Fibroblast of mammary gland (primary cell): ENCODE measurements at places on chromosomes 1 and 21.
A peak's percentile ranks its signal among the peaks of the same experiment; 100 is the strongest.

DNA sequence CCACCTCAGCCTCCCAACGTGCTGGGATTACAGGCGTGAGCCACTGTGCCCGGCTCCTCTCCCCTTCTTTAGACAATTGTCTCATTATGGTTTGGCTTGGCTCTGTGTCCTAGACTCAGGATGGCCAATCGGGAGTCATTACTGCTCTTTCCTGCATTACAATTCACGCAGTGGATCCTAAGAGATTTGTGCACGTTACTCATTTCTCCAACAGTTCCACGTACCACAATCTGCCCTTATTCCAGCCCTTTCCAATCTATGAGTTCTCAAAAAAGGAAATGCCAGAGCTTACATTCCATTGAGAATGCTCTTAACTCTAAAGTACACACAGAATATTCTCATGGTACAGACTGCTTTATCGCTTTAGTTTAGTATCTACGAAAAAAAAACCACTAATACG lies 357.0 kb downstream of the GPATCH2 start:
- DNase-seq: no peak

DNA sequence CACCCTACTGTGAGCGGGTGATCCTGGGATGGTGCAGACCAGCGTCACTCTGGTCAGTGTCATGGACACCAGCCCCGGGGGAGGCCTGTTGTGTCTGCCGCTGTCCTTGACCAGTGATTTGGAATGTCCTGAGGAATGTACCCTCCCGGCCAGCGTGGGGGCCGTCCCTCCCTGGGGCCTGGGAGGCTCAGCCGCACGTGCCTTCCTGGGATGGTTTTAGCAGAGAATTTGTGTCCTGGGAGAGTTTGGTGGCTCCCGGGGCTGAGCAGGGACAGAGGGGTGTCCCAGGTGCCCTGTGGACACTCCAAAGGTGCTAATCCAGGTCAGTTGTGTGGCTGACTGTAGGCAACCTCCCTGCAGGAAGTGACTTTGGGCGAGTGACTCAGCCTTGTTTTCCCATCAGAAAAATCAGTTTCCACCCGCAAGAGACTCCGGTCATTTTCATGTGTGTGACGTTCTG lies 6.2 kb downstream of the ARHGEF16 start:
- no peak for DNase-seq

GRCh38 chr1:54575605-54576290 lies 27.7 kb downstream of the ACOT11 start:
- no peak for DNase-seq

DNA sequence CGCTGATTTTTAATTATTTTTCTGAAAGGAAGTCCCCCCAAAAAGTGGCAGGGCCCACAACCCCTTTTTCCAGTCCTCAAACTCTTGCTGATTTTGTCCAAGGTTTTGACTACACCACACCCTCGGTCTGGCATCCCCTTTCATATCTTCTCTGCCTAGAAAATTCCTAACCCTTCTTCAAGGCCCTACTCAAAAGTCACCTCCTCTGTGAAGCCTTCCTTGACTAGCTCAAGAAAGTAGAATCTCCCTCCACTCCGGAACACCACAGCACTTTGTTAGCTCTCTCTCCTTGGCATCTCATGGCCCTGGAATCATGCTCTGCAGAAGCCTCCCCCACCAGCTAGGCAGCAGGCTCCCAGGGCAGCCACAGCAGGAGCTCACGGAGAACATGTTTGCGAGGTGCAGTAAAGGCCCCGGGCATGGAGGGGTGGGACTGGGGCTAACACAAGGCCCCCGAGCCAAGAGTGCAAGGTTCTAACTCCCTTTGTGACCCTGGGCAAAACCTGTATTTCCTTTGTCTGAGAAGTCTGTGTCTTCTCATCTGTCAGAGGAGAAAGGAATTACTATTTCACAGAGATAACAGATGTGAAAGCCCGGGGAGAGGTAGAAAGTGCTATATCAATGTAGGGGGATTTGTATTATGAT lies 17.7 kb upstream of the S100A7 start:
- DNase-seq: no peak

- DNase-seq: peak; percentile 85
These were observed 23.2 kb downstream of the KANK4 start for GRCh38 chr1:62295921-62296491.

DNA sequence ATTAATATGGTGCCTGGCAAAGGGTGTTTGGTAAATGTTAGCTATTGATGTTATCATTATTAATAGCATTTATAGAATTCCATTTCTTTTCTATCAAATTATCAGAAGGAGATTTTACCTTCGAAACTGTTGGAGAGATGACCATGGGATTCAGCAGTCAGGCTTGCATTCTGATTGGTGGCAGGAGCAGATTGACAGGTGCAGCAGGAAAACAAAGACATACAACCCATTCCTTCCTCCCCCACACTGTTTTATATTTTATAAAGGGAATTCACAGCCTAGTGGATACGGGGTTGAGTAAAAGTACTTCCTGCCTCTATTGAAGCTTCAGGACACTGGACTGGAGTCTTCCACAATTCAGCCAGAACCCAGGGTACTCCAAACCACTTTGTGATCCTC lies 55.1 kb upstream of the SYT14 start:
- no peak for DNase-seq

GRCh38 chr1:116983678-116984077 lies 17.9 kb upstream of the CD101 start:
- DNase-seq: no peak

DNA sequence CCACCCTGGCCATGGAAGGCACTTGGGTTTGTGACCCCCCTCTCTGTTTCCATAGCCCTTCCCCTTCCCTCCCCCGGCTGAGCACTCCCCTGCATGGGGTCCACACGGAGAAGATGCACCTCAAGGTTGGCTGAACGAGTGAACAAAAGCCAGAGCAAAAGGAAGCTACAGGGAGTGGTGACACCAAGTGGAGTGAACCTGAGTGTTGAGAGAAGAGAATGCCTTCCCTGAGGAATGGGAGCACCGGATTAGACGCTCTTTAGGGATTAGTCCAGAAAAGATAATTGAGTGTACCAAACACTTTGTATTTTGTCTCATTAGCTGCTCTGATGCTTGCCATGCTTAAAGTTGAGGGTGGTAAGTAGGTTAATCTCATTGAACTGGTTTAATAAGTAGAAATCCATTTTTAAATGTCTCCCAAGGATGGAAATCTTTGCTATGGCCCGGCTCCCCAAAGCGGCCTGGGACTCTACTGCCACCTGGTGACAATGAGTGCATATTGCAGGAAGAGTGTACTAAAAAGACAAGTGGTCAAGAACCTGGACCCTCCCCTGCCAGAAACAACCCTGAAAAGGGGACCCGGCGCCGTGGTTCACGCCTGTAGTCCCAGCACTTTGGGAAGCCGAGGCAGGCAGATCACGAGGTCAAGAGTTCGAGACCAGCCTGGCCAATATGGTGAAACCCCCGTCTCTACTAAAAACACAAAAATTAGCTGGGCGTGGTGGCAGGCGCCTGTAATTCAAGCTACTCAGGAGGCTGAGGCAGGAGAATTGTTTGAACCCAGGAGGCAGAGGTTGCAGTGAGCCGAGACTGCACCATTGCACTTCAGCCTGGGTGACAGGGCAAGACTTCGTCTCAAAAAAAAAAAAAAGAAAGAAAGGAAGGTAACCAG lies 150.6 kb upstream of the ZC3H12A start:
- DNase-seq: peak; percentile 33

GRCh38 chr1:67001682-67002425 lies 52.1 kb downstream of the SLC35D1 start:
- DNase-seq: no peak

DNA sequence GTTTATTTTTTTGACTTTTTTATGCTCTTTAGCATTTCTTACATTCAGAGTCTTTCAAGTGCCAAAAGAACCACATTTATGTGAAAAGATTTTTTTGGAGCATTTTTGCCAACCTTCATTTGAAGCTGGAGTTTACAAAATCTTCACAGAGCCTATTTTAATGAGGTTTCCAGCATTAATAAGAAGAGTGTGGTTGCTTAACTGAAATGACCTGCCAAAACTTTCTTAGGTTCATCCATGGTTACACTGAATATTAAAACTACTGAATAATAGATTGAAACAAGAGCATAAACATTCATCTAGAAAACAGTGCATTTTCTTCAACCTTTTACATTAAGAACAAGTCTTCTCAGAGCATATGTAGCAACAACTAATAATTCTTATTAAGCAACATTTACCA lies 672.3 kb upstream of the CXADR start:
- DNase-seq: no peak
